ENCODE measurements at places on chromosomes 5 and 9.

GRCh38 chr5:55062039-55062779 lies 38.2 kb downstream of the GZMK start:
- no peak for DNase-seq

GRCh38 chr9:4581861-4582565 lies 80.1 kb upstream of the PLPP6 start:
- no peak for DNase-seq

GRCh38 chr5:10630126-10630525 lies 66.3 kb downstream of the ANKRD33B start:
- no peak for DNase-seq

DNA sequence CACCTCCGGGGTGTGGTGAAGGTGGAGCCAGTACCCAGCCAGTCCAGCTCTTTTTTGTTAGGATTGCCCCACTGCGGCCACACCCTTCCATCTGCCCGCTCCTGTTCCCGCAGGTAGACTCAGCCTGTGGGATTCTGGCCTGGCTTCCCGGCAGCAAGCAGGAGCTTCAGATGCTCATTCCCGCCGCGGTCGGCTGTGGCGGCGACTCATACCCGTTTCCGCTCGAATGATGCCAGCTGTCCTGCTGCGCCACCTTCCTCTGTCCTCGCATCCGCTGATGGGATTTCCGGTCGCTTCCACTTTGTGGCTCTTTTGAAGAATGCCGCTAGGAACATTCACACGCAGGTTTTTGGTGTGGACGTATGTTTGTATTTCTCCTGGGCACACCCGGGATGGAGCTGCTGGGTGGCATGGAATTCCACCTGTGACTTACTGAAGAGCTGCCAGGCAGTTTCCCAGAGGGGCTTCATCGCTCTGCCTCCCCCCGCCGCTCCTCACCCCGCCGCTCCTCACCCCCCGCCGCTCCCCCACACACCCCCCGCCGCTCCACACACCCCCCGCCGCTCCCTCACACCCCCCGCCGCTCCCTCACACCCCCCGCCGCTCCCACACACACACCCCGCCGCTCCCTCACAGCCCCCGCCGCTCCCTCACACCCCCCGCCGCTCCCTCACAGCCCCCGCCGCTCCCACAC lies 60.3 kb downstream of the TENT4A start:
- DNase-seq = no peak

GRCh38 chr5:154197801-154198491 lies 7.4 kb downstream of the GALNT10 start:
- peak; percentile 36 for DNase-seq

DNA sequence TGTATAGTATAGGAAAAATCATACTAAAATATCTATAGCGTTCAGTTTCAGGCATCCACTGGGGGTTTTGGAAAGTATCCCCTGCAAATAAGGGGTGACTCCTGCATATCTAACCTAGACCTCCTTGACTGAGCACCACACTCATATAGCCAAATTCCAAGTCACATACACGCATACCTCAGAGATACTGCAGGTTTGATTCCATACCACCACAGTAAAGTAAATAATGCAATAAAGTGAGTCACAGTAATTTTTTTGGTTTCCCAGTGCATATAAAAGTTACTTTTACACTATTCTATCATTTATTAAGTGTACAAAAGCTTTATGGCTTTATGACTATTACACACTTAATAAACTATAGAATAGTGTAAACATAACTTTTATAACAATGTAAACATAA lies 151.3 kb downstream of the CCDC192 start:
- DNase-seq = no peak

- no peak for DNase-seq
Observed at GRCh38 chr9:97276310-97276852, 31.1 kb upstream of the CCDC180 start.

- no peak for DNase-seq
Observed at GRCh38 chr5:39160576-39161213, 58.7 kb downstream of the FYB1 start.

GRCh38 chr9:122248448-122248865 lies 16.2 kb downstream of the RBM18 start:
- DNase-seq = no peak

DNA sequence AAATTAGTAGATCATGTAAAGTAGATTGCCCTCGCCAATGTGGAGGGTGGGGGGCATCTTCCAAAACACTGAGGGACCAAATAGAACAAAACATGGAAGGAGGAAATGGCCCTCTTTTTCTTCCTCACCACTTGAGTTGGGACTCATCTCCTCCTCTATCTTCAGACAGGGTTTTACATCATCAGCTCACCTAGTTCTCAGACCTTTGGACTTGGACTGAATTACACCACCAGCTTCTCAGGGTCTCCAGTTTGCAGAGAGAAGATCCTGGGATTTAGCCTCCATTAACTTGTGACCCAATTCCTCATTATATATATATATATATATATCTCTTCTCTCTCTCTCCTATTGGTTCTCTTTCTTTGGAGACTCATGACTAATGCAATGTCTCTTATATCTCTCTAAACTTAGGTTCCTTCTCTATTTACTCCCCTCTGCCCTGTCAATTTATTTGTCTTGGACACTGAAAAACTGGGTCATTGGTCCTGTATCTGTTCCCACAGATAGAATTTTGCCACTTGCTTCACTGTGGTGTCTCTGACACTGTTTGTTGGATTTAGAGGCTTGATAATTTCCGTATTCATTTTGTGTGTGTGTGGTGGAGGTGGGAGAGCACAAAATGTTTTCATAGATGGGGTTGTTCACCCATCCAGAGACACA lies 54.3 kb upstream of the TXNDC8 start:
- DNase-seq = no peak

DNA sequence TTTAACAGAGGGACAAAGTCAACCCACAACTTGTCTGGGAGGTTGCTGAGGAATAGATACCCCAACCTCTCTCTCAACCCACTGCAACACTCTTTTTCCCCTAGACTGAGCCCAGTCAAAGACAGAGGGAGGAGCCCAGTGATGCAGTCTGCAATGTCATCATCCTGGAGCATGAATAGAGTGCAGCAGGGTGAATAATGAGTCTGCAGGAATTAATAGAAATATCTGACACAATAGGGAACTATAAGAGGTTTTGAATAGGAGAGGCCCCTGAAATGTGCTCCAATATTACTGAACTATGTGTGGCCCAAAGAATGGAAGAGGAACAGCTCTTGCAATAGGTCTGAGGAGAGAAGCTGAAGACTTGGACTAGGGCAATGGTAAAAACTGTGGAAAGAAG lies 59.1 kb downstream of the PDCD1LG2 start:
- DNase-seq = no peak

DNA sequence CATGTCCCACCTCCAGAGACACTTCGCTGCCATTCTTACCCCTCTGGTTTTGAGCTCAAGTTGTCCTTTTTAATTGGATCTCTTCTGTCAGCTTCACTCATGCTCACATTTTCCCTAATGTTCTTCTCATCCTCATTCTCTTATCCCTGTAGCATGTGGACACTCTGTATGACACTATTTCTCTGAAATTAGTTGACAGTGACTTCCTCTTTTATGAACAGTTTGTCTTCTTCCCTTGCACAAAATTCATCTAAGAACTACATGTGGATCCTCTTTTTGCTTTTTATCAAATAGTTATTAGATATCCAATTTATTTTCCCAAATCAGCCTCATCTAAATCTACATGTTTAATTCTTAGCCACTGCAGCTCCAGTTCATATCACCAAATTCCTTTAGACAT lies 676.2 kb downstream of the MAT2B start:
- DNase-seq = no peak

- DNase-seq = no peak
Observed at GRCh38 chr9:124013309-124014210, 2.0 kb downstream of the LHX2 start.

DNA sequence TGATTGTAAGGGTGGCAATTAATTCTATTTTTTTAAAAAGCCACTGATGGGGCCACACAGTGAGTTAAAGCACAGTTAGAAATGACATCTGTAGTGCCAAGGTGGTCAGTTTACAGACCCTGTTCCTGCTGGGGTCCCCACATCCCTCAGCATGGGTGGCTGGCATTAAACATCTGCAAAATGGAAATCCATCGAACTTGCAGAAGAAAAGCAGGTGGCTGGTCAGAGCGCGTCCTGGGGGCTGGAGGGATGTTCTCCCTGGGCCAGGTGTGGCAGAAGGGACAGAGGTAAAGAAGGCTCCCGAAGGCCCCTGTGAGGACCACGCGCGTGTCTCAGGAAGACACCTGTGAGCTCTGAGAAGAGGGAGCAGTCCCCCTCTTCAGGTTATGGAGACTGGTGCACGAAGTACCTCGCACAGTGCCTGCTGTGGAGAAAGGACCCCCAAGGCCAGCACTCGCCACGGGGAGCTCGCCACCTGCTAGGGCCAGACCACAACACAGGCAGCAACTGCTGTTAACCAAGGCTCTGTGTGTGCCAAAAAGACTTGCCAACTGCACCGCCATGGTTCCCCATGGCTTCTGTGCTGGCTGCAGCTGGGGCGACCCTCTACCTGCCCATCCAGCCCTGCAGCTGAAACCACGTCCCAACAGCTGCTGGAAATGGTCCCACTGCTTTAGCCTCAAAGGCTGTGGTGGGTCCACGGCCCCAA lies 65.2 kb downstream of the RASGEF1C start:
- no peak for DNase-seq

- no peak for DNase-seq
Observed at GRCh38 chr9:79246170-79246569, 325.6 kb upstream of the TLE4 start.

DNA sequence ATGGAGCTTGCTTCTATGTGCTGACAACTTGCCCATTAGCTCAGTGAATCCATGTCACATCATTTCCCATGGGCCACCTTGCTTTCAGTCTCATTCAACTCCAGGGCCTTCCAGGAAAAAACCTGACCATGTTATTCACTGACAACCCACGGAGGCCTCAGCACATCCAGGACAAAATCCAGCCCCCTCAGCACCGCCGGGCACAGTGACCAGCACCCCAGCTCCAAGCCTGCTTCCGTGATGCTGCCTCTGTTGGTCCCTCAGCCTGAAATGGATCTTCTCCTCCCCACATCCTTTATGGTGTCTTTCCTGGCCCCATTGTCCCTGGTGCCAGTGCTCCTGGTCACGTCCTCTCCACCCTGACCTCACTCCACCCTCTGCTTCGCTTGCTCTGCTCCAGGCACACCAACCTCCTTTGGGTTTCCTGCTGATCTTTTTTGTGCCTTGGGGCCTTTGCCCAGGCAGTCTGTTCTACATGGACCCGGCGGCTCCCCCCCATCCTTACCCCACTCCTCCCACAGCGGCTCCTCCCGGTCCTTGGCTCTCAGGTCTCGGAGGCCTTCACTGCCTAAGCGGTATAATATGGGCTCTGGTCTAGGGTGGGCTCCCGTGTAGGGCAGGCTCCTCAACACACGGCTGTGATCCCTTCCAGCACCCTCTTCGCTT lies 25.0 kb downstream of the ANKS6 start:
- DNase-seq = no peak

Data from stomach (tissue), 19 donors.